Right renal cortex interstitium (tissue), 3 donors: ENCODE measurements at places on chromosomes 16 and 17. TPM values are rescaled to one million over a fixed set of nuclear protein-coding genes. Genes with fewer than 3 reads are reported as not detected.

DNA sequence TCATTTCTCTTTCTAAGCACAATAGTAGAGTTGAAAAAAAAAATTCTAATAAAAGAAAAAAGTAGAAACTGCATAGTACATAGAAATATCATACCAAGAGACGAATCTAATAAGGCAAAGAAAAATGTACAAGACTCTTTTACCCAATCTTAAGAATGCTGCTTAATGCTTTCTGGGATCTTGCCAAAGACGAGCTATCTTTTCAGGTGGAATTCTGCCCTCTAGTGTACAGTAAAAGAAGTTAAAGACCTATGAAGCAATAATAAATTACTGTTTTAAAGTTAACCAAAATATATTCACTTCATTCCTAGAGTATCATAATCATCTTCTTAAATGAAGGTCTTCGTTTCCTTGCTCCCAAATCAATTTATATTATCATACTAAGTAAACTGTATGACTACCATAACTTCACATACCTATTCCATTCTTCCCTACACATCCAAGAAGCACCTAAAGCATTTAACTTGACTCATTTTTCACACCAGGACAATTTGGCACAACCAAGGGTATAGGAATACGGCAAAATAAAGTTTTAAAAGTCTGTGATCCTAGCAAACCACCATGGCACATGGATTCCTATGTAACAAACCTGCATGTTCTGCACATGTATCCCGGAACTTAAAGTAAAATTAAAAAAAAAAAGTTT is 47.7 kb downstream of the CFDP1 start:
- DNase-seq, result peak; percentile 71

DNA sequence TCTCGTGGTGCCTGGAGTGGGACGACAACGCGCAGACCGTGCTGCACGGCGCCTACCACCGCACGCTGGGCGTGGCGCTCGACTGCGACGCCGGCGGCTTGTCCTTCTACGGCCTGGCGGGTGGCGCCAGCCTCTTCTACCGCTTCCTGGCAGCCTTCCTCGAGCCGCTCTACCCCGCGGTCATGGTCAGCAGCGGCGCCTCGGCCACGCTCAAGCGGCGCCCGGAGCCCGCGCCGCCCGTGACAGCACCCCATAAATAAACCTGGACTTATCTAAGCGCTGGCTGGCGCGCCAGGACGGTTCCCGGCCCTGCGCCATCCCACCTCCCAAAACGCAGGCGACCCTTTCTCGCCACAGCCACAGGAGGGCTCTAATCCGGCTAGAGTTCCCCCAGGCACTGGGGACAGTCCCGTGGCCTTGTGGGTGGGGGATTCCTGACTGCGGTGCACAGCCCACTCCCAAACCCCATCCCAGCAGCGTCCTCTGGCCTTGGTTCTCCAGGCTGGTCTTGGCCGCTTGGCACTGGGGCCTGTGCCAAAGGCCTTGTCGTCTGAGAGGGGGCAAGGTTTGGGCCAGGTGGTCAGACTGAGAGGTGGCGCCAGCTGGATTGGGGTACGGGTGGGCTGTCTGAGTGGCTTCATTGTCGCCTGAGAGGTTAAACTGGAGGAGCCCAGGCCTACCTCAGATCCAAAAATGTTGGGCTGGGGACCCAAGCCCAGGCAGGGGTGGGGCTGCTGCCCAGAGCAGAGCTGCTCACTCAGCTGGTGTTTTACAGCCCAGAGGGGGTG is 10.1 kb upstream of the SLC16A5 start:
- DNase-seq, result no peak

GRCh38 chr16:70159355-70160348 is 13.9 kb upstream of the CLEC18C start:
- DNase-seq, result no peak

- no peak for DNase-seq
These were observed 28.9 kb downstream of the FAM20A start for GRCh38 chr17:68572138-68572842.

RAB37 gene
- 5.6 TPM for polyA plus RNA-seq

DNA sequence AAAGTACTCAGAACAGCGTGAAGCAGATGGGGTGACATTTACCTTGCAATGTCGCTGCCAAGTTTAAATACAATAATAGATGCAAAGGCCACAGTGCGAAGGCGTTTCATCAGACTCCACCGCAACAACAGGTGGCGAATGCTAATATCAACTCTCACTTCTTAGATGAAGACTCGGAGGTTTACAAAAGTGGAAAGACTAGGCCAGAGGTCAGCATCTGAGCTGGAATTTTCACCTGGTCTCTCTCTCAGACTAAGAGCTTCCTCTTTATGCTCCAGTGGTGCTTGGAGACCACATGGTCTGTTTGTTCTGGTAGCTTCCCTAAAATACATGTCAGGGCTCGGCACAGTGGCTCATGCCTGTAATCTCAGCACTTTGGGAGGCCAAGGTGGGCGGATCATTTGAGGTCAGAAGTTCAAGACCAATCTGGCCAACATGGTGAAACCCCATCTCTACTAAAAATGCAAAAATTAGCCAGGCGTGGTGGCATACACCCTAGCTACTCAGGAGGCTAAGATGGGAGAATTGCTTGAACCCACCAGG is 169.1 kb downstream of the XYLT1 start:
- no peak for DNase-seq

TMED6 gene
- polyA plus RNA-seq, result 2.3 TPM

DNA sequence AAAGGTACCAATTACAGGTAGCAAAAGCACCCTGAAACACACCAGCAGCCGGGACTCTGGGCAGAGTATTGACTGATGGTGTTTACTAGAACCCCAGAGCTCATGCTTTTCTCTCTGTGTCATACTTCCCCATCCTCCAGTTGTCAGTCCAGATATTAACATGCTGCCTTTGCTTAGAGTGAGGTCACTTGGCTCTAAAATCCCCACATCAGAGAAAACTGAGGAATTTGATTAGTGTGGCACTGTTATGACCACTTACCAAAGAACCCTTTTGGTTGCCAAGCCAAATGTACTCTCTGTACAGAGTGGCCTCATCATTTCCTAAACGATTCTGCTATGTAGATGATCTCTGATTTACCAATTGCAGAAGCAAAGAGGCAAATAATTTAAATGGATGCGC is 80.4 kb downstream of the ABCC12 start:
- DNase-seq, result no peak
